Right renal pelvis (tissue), 4 donors: ENCODE measurements at places on chromosomes 11 and 22. TPM values are rescaled to one million over a fixed set of nuclear protein-coding genes. Genes with fewer than 3 reads are reported as not detected.

GRCh38 chr11:112211536-112211935 is 14.7 kb upstream of the PTS start:
- no peak for DNase-seq

DNA sequence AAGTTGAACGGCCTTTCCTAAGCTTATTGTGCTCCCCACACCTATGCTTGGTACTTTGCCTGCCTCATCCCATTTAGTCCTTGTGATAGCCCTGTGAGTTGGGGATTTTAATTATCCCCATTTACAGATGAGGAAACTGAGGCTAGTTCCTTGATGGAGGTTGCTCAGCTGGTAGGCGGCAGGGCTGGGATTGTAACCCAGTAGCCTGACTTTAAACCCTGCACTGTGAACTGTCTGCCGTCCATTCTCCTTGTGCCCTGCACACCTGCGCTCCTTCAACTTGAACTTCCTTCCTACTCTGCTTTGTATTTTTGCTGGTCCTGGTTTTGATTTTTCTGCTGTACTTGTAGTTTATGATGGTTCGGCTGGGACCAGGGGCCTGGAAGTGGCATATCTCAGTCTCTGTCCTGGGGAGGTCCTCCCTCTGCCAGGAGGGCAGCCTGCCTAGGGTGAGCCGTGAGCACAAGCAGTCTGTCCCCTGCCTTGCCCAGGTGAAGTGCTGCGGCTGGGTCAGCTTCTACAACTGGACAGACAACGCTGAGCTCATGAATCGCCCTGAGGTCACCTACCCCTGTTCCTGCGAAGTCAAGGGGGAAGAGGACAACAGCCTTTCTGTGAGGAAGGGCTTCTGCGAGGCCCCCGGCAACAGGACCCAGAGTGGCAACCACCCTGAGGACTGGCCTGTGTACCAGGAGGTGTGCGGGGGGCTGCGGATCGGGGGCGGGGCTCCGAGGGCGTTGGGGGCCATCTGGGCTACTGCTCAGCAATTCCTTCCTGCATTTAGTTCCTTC is 52.4 kb downstream of the CD82 start:
- DNase-seq, result no peak

GRCh38 chr11:45924036-45924915 is 1.8 kb downstream of the LARGE2 start:
- DNase-seq, result no peak

DNA sequence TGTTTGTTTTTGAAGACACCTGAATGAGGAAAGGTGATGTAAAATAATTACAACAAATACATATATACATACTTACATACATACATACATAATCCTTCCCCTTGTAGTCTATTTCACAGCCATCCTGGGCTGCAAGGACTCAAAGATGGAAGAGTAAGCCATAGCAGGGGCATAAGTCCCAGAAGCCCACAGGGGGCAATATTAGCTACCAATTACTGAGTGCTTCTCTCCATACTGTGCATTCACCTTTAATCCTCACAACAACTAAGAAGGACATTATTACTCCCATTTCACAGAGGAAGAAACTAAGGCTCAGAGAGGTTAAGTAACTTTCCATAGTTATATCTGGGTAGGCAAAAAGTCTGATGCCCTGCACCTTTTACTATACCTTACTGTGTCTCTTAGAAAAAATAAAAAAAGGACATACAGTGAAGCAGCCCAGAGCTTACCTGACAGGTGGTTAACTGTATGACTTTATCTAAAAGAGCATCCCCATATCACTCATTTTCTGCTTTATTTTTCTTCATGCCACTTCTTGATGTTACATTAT is 2.7 kb downstream of the SERGEF start:
- DNase-seq, result no peak

DNA sequence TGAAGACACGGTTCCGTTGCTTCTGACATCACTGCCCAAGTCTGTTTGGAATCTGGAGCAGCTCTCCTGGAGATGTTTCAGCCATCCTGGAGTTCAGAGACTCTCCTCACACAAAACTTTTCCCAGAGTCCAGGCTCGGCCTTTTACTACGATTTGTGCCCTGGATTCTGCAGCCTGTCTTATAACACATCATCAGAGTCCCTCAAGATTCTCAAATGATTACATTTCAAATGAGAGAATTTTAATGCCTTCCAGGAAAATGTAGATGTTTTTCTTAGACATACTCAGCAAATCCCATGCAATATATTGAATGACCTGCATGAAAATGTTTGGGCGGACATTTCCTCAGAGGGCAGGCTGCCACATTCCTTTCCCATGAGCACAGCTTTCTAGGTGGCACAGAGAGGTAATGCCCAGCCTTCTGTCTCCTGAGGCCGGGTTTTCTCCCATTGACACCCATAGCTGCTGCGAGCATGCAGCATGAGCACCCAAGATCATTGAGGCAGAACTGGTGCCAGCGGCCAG is 129.1 kb downstream of the SNX19 start:
- no peak for DNase-seq

- no peak for DNase-seq
Measured at GRCh38 chr11:2772544-2773031, 72.8 kb upstream of the KCNQ1OT1 start.

DNA sequence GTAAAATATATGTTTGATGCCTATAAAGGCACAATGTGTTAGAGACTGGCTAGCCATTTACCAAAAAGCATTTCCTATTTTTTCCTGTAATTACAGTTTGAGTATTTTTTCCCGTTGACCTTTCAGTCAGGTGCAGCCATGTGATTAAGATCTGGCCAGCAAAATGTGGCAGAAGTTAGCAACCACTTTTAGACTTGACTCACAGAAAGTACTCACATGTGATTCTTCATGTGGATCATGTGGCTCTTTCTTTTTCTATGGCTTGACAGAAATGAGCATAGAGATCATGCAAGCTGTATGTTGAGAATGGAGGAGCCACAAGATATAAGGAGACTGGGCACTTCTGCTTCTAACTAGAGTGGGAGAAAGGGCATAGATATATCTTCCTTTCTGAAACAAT is 27.3 kb upstream of the RAB38 start:
- no peak for DNase-seq

DNA sequence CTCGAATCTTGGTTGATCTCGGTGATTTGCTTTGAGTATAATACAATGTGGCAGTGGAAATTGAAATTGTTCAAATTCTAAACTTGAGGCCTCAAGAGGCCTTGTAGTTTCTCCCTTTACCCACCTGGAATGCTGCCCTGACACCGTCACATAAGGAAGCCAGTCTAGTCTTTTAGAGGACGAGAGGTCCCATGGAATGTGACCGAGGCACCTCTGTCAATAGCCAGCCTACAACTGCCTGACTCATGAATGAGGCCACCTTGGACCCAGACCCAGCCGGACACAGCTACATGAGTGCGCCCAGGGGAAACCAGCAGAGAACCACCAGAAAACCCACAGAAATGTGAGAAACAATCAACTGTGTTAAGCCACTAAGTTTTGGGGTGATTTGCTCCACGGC is 52.5 kb downstream of the RPL27A start:
- no peak for DNase-seq

- DNase-seq, result no peak
Measured at GRCh38 chr22:32577591-32577990, 103.0 kb downstream of the FBXO7 start.

DNA sequence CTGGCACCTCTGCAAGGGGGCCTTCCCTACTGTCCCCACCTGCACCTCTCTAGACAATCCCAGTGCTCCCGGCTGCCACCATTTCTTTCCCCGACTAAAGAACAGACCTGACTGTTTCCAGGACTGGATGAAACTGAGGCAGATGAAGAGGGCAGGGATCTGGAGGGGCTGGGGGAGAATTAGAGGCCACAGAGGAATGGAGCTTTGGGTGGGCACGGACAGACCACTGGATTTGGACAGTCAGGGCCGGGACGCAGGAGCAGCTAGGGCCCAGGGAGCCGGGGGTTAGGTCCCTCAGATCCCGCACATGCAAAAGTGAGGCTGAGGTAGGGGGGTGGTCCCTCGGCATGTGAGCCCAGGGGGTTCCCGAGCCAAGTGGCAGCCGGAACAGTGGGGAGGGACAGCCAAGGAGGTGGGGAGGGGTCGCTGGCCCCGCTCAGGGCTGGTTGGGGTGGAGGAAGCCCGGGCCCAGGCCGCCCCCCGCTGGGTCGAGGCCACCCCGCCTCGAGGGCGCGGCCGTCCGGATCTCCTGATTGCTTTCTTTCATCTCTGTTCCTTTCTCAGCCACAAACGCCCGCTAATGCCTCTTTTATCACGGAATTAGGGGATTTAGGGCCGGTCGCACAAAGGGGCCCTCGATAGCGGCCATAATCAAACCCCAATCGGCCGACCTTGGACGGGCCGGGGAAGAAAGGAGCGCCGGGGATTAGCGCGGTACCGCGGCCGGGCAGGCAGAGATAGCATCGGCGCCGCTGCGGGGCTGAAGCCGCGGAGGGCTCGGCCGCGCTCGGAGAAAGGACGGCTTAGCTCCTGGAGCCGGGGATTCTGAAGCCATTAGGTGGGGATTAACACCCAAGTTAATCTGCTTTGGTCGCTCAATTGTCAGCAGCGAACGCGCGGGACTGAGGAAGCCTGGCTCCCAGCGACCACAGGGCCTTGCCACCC is 9.3 kb downstream of the SLC25A1 start:
- DNase-seq, result no peak

Gene JHY
- polyA plus RNA-seq, result 14.0 TPM

GRCh38 chr22:29375398-29376076 is 12.8 kb downstream of the AP1B1 start:
- DNase-seq, result no peak

DNA sequence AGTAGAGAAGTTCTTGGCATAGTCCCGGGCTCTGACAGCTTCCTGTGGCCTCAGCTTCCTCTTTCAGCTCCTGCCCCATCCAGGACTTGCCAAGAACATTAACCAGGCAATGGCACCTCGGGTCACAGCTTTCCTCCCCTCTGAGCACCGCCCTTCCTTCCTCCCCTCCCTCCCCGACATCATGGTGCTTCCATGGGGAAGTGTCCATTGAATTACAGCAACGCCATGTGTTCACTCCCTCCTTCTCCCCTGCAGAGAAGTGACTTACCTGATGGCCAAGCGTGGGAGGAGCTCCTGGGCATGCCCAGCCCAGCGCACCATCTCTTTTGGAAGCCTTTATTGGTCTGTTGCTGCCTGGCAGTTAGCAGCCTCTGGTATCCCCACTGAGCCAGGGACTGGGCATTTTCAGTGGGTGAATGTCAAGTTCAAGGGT is 25.8 kb upstream of the DAGLA start:
- no peak for DNase-seq

Gene RFPL2
- polyA plus RNA-seq, result 0.17 TPM

Gene KDM4E
- 0.24 TPM for polyA plus RNA-seq

Gene RASGRP2
- polyA plus RNA-seq, result 6.4 TPM

GRCh38 chr11:122656073-122656630 is 630 bp downstream of the UBASH3B start:
- DNase-seq, result no peak

DNA sequence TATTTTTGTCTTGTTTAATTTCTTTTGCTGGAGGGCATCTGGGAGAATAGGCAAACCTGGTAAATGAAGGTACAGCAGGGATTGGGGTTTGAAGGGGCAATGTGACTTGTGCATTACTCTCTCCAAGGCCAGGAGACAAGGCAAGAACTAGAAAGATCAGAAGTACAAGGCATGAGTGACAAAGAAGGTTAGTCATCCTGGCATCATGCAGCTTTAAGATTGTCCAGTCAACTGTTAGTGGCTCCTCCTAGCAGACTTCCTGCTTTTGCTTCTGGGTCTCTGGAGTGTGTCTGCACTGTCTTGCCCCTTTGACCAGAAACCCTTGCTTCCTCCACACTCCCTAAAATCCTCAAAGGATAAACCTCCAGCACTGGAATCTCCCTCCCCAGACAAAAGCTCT is 27.2 kb upstream of the GLYATL1 start:
- no peak for DNase-seq

Gene TMPRSS13
- 0.82 TPM for polyA plus RNA-seq

GRCh38 chr11:107268977-107269376 is 188.6 kb downstream of the CWF19L2 start:
- DNase-seq, result no peak

- DNase-seq, result no peak
Measured at GRCh38 chr22:24810043-24810749, 4.2 kb downstream of the SGSM1 start.

- DNase-seq, result no peak
Measured at GRCh38 chr11:85718126-85718943, 32.3 kb upstream of the CCDC89 start.

Gene APOA5
- not detected for polyA plus RNA-seq

DNA sequence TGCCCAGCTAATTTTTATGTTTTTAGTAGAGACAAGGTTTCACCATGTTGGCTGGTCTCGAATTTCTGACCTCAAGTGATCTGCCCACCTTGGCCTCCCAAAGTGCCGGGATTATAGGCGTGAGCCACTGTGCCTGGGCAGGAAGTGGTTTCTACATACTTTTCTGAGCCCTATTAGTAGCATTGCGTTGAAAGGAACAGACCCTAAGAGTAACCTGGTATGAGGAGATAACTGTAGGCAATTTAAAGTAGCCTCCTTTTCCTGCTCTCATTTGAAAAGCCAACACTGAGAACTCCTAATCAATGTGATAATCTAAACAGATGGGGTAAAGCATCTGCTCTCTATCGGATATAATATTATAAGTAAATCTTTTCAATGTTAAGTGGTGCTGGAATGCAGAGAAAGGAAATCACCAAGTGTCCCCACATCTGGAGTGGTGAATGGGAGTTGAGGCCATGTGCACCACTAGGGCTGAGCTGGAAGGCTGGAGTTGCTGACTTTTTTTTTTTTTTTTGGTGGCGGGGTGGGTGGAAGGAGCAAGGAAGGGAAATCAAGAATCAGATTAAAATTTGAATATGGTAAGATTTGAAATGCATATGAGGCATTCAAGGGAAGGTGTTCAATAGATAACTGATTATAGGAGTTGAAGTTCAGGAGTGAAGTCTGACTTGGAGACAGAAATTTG is 20.7 kb downstream of the PDHX start:
- DNase-seq, result no peak

- DNase-seq, result no peak
Measured at GRCh38 chr11:1281974-1282365, 27.5 kb downstream of the TOLLIP start.

DNA sequence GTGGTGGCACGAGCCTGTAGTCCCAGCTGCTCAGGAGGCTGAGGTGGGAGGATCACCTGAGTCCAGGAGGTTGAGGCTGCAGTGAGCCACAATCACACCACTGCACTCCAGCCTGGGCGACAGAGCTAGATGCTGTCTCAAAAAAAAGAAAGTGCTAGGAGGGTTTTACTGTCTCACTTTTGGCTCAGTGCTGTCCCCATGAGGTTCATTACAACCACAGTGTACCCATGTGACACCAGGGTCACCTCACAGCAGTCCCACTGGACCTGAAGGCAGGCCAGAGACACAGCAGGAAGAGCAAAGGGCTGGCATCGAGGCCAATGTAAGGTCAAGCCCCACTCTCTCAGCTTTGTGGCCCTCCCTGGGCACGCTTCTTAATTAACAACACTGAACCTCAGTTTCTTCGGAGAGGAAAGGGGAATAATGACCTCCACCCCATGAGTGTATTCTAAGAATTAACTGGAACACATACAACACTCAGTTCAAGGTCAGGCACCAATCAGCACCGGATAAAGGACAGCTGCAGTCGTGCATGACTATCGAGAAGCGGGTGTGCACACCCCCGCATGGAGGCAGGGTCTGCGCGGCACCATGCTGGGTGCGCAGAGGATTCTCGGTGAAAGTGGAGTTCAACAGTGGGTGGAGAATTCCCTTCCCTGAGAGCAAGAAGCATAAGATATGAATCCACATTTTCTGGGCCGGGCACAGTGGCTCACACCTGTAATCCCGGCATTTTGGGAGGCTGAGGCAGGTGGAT is 30.9 kb upstream of the BAIAP2L2 start:
- no peak for DNase-seq
